ENCODE measurements at places on chromosomes 12 and 14. TPM values are rescaled to one million over a fixed set of nuclear protein-coding genes. Genes with fewer than 3 reads are reported as not detected.

Gene DIABLO
- 65.3 TPM for total RNA-seq

GRCh38 chr12:42792265-42792664, 202.7 kb upstream of the PRICKLE1 start:
- no peak for DNase-seq

Gene NDRG2
- 58.6 TPM for total RNA-seq

GRCh38 chr12:10189653-10190052, 10.8 kb downstream of the TMEM52B start:
- no peak for DNase-seq

Gene PZP
- total RNA-seq: 0.24 TPM

Gene CYP27B1
- 2.0 TPM for total RNA-seq

DNA sequence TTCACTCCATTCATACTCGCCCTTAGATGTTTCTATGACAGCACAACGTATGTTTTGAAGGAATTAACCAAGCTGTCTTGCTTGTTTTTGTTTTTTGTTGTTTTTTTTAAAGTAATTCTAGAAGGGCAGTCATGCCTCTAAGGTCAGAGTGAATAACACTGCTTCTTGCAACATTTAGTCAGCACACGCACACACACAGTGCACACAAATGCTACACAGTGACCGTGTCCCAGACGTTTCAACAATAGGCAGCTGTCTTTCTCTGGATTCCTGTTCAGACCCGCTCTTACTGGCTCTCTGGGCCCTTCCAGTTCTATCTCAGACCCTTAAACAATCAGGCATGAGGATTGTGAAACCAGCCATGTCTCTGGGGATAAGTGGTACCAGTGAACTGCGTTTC, 351.0 kb upstream of the FKBP4 start:
- no peak for DNase-seq

- no peak for DNase-seq
These were observed 146.4 kb downstream of the ADGRD1 start for GRCh38 chr12:131100031-131100674.

DNA sequence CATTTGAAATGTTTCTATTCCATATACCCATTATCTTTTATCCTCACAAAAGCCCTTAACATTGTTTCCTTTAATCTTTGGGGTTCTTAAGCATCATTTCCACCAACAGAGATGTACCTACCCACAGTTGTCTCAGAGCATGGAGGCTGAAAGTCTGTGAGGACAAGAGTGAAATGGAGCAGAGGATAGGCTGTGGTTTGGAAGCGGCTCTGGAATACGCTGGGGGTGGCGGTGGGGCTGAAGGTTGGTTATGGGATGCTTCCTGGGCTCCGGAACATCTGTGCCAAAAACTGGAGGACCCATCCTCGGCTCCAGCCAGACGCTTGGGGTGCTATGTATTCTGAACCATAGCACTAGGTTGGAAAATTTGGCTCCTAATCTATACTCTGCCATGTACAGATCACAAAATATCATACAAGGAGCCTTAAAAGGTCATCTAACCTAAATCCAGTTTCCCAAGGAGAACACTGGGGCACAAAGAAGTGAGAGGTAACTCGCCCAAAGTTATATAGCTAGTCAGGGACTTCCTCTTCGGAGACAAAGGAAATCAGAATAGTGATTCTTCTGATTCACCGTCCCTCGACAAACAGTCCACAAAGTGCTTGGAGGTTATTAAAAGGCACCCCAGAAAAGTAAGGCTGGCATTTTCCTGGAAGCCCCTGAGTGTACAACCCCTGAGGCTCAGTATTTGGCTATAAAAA, 2.5 kb downstream of the PPP1R3E start:
- no peak for DNase-seq

DNA sequence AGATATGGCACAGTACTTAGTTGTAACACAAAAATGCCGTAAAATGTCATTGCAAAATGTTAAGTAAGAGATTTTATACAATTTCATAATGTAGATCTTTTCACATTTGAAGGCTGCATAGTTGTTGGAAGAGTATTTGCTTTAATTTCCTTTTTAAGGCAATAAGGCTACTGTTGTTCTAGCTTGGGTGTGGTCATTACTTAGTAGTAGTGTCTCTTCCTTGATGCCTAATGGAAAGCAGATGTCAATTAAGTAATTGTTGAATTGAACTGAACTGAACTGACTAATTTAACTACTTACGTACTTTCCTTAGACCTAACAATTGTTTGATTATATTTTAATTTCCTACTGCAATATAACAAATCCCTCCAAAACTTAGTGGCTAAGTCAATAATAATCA, 181.7 kb downstream of the FLRT2 start:
- no peak for DNase-seq

Gene KRT2
- total RNA-seq: not detected

GRCh38 chr14:94971750-94972149, 185.6 kb downstream of the DICER1 start:
- no peak for DNase-seq

GRCh38 chr12:54463484-54463883, 9.9 kb downstream of the GTSF1 start:
- no peak for DNase-seq

DNA sequence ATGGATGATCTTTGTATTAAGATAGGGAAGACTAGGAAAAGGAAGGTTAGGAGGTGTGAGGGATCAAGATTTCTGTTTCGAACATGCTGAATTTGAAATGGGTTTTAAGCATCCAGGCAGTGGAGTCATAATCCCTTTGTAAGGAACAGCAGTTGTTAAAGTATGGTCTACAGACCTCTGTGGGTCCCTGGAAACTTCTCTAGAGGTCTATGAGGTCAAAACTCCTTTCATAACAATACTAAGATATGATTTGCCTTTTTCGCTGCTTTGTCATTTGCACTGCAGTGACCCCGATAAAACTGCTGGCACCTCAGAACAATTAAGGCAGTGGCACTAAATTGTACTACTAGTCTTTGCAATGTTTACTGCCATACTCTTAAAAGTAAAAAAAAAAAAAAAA, 1.5 kb downstream of the RAD51AP1 start:
- DNase-seq: no peak

DNA sequence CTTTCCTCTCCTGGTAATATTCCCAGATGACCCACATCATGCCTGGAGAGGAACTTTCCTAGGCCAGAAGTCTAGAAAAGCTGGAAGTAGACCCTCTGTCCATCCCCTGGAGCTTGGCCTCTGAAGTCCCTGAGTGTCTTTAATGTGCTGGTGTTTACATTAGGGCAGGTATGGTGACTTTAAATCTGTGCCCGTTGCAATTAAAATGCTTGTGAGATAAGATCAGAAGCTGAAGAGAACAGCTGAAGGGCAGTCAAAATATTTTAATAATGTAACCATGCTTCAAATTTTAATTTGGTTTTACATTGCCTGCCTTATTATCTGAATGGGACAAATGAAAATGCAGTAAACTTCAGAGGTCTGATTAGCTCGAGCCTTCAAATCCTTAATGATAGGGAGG, 1022.5 kb downstream of the BCL11B start:
- DNase-seq: no peak

Gene KLRK1
- total RNA-seq: not detected

All from progenitor cell of endocrine pancreas (in vitro differentiated cells).